Islet precursor cell (in vitro differentiated cells): ENCODE measurements at places on chromosomes 1 and 21.
A peak's percentile ranks its signal among the peaks of the same experiment; 100 is the strongest.

GRCh38 chr1:184825571-184825970 lies 70.9 kb upstream of the EDEM3 start:
- no peak for DNase-seq

DNA sequence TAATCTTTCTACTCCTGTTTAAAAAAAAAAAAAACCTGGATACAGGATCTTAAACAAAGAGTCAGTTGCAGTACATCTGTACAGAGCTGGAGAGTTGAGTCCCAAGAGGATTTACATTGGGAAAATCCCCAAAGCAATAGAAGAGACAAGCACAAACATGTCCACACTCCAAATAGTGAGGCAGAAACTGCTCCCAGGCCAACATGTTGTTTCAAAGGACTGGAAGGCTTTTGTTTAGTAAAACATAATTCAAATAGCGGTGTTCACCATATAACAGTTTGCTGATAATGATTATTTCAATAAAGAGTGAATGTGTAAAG lies 425.4 kb downstream of the ADGRL2 start:
- no peak for DNase-seq

DNA sequence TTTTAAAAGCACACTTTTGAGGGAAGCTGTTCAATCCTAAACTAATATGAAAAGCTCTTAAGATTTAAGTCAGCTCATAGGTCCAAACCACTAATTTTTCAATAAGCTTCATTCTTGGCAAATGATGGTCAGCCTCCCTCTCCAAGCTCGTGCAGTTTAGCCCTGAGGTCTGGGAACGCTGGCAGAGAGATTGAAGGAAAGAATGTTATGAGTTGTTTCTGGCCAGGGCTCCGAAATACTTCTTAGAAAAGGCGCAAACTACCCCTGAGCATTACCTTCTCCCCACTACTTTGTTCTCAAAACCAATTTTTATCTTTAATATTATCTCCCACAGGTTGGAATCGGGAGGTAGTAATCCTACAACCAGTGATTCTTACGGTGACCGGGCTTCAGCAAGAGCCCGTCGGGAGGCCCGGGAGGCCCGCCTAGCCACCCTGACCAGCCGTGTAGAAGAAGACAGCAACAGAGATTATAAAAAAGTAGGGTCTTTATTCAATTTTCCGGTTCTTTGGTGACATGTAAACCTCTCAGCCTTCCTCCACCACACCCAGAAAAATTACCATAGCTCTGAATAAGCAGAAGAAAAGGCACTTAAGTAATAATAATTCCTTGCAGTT lies 147.7 kb downstream of the SYT2 start:
- no peak for DNase-seq

DNA sequence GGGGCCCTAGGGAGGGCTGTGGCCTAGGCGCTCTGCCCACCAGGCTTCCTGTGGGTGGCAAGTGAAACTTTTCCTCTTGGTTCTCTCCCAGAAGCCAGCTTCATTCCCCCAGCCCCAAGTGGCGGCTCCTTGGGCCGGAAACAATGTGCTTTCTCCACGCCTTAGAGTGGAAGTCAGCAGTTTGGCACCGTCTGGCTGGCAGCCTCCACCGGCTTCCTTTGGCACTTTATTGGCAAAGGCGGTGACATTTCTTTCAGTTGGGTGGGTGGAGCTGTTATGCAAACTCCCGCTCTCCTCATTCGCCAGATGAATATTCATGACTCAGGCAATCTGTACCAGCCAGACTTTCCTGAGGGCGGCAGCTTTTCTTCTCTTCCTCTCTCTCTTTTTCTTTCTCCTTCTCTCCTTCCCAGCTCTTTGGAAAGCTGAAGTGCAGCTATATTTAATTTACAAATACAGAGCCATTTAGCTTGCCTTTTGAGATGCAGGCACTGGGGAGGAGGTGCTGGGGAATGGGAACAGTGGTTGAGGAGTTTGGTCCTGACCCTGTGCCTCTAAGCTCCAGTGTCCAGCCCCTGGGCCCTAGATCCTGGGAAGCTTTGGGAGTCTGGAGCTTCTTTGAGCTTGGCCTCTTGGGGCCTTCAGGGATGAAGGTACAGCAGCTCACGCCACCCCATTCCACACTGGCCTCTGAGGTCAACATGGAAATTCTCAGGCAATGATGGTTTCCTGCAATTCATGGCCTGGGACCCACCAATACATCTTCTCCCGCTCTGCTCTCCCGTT lies 67.8 kb upstream of the POU3F1 start:
- DNase-seq, result no peak

DNA sequence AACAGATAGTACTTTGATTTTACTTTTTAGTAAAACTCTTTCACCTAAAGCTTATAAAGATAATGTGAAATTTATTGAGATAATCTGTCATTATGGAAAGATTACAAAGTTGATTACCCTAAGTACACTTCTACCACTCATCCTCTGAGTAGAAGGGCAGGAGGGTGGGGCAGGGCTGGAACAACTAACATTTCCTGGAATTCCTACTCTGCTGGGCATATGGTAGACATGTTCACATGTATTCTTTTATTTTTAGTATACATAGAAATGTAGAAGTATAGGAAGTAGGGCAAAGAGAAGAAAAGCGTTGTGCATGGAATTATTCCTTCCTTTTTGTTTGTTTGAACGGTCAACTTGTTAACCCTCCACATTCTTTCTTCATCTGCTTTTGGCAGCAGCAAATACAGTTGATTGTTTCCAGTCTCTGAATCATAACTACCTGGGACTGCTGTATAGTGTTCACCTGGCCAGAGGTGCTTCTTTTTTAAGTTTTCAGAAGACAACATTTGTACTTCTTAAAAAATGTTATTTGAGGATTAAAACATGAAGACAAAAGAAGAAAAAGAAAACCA lies 85.1 kb downstream of the POU2F1 start:
- no peak for DNase-seq

DNA sequence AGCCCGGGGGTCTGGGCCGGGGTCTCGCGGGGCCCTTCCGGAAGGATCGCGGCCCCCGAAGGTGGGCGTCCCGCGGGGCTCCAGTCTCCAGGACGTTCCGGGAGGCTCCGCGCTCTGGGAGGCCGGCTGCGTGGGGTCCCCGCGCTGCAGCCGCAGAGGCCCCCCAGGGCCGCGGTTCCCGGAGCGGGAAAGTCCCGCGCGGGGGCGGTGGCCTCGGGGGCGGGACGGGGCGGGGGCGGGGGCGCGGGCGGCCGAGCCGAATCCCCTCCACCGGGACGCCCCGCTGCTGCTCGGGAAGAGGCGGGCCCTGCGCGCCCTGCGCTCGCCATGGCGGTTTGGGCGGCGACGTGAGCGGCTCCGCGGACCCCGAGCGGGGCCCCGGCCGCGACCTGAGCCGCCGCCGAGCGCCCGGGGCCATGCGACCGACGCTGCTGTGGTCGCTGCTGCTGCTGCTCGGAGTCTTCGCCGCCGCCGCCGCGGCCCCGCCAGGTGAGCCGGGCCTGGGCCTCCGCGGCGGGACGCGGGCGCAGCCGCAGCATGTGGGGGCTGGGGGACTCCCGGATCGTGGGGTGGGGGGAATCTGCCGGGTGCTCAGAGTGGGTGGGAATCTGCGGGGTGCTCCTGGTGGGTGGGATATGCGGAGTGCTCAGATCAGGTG lies at the start of gene IFNGR2:
Gene IFNGR2, plus strand, starts transcription at position 286 of the 658 bp plus-strand sequence. Its CDS starts 131 bp downstream, at position 417.
- DNase-seq, result peak; percentile 68

DNA sequence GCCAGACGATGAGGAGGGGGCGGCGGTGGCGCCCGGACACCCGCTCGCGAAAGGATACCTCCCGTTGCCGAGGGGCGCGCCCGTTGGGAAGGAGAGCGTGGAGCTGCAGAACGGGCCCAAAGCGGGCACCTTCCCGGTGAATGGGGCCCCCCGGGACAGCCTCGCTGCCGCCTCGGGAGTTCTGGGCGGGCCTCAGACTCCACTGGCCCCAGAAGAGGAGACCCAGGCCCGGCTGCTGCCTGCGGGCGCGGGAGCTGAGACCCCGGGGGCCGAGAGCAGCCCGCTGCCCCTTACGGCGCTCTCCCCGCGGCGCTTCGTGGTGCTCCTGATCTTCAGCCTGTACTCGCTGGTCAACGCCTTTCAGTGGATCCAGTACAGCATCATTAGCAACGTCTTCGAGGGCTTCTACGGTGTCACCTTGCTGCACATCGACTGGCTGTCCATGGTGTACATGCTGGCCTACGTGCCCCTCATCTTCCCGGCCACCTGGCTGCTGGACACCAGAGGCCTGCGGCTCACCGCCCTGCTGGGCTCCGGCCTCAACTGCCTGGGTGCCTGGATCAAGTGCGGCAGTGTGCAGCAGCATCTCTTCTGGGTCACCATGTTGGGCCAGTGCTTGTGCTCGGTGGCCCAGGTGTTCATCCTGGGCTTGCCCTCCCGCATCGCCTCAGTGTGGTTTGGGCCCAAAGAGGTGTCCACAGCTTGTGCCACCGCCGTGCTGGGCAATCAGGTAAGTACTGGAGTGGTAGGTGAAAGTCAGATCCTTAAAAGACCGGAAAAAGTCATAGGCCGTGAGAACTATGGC lies 588 bp downstream of the FLVCR1 start:
- DNase-seq, result peak; percentile 76

DNA sequence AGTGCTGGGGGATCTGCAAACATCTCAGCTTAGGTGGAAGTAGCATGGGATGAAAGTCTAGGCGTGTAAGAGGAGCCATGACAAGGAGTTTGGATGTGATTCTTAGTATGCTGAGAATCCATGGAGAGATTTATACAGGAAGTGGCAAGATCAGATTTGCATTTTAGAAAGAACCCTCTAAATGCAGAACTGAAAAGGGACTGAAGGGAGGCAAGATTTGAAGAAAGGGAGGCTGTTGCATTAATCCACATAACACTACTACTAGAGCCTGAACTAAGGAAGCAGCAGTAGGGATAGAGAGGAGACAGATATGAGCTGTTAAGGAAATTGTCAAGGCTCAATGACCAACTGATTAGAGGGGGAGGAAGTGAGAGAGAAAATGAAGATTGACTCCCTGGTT lies 9.8 kb downstream of the C1orf74 start:
- no peak for DNase-seq

- DNase-seq, result peak; percentile 85
These were observed 27.7 kb upstream of the PTGFRN start for GRCh38 chr1:116881879-116882520.

- DNase-seq, result no peak
These were observed 9.5 kb upstream of the GPR153 start for GRCh38 chr1:6270401-6270800.

- DNase-seq, result no peak
These were observed 33.7 kb upstream of the DMBX1 start for GRCh38 chr1:46455951-46456350.

- DNase-seq, result no peak
These were observed 5.8 kb downstream of the TTC13 start for GRCh38 chr1:230972855-230973271.

DNA sequence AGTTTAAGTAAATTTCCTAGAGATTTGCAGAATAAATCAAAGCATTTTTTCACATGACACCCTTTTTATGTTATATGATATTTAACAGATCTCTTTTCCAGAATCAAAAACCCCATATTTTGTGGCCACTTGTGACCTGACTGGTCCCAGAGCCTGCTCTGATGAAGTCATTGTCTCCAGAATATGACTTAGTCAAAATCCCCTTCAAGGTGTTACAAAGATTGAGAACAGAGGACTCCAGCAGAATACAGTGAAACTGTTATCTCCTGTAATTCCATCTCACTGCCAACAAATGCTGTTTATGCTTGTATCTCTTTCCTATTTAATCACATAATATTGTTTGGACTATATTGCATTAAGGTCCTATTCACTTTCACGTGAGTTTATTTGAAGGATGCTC lies 25.6 kb downstream of the RGS1 start:
- no peak for DNase-seq

DNA sequence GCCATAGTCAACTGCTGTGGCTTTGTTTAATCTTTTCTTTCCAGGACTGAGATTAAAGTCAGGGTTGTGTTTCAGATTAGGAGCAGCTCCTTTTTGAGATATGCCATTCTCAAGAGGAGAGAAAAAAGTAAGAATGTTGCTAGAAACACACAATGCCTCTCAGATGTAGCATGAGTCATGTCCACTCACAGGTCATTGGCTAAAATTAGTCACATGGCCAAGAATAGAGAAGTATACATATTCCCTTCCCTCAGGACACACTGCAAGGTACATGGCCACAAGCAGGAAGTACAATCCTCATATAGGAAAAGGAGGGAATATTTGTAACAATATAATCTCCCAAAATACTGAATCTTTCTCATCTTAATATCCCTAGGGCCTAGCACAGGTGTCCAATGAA lies 141.9 kb upstream of the PTBP2 start:
- DNase-seq, result no peak

DNA sequence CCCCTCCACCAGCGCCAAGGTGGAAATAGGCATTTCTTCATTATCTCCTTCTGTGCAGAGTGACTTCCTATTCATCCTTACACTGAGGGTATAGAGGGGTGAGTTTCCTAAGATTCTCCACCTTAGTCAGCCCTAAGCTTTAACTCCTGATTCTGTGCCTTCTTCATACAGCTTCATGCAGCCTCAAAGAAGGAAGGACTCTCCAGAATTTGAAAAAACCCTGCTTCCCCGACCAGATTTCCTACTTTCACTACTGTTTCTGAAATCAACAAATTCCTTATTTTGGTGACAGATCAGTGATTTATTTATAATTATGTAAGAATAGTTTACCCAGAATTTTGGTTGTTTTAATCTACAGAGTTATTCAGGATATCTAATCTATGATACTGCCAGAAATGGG lies 28.6 kb downstream of the GFI1 start:
- no peak for DNase-seq

DNA sequence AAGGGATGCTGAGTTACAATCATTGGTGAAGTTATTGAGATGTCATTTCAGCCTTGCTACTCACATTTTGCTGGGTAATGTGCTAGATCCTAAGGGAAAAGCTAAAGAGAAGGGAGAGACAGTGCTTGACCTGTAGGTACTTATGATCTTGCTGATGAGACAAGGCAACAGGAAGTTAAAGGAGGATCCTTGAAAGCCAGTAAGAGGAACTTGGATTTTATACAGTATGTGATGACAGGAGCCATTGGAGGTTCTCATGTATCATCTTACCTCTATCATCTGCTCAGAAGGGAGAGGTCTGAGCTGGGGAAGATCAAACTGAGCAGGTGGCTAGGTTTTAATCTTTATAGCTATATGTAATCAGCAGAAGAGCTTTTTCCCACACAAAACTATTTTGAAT lies 6.3 kb downstream of the APOBEC4 start:
- DNase-seq, result no peak

DNA sequence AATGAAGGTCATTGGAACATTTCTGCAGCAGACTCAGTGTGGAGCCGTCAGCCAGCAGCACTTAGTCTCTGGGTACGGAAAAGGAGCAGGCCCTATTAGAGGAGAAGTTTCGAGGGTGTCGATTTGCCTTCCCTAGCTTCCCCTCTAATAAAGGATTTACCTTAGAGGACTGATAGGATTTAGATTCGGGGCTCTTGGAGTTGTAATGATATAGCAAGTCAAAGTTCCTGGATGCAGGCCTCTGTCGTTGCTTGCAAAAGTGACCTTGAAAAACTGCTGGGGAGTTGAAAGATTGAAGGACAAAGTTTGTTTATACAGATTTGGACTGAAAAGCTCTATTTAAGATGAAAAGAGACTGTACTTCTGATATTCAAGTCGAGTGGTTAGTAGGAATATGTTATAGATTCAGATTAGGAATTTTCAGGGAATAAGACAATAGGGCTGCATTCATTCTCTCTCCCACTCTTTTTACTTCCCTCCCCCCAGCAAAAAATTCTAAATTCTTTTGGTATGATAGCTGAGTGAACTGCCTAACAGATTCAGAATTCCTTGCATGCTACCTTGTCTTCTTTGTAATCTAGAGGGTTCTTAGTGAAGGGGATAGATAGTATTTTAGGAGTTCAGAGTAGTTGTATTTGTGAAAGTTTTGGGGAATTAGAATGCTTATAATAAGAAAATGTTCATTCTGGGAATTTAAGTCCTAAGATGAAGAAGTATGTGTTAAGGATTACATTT lies 19.2 kb downstream of the NFYC start:
- no peak for DNase-seq
